ENCODE measurements at places on chromosomes 1 and 21.

DNA sequence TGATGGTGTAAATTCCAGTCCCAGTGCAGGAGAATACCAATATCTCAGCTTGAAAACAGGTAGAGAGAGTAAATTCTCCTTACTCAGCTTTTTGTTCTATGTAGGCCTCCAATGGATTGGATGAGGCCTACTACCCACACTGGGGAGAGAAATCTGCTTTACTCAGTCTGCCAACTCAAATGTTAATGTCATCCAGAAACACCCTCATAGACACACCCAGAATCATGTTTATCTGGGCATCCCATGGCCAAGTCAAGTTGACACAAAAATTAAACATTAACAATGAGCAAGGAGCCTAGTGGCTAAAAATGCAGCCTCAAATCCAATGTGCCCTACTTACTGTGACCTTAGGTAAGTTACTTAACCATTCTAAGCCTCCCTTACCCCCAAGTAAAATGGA, 6.9 kb upstream of the HLX start:
- no peak for DNase-seq

GRCh38 chr1:229848752-229849677, 218.0 kb upstream of the GALNT2 start:
- DNase-seq: no peak

- no peak for DNase-seq
Measured at GRCh38 chr1:221097479-221098281, 218.4 kb downstream of the HLX start.

DNA sequence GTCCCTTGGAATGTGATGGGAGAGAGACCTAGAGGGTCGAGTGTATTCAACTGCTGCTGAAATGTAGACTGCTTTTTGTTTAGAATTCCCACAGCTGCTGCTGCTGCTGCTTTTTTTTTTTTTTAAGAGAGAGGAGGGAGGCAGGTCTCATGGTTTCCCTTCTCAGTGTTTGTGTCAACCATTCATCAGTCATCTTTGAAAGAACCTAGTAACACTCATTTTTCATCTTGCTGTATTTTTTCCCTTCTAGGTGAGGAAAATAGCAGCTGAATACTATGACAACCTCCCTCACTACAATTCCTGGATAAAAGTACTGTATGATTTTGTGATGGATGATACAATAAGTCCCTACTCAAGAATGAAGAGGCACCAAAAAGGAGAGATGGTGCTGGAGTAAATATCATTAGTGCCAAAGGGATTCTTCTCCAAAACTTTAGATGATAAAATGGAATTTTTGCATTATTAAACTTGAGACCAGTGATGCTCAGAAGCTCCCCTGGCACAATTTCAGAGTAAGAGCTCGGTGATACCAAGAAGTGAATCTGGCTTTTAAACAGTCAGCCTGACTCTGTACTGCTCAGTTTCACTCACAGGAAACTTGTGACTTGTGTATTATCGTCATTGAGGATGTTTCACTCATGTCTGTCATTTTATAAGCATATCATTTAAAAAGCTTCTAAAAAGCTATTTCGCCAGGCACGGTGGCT, 9.2 kb downstream of the DEGS1 start:
- DNase-seq: no peak

DNA sequence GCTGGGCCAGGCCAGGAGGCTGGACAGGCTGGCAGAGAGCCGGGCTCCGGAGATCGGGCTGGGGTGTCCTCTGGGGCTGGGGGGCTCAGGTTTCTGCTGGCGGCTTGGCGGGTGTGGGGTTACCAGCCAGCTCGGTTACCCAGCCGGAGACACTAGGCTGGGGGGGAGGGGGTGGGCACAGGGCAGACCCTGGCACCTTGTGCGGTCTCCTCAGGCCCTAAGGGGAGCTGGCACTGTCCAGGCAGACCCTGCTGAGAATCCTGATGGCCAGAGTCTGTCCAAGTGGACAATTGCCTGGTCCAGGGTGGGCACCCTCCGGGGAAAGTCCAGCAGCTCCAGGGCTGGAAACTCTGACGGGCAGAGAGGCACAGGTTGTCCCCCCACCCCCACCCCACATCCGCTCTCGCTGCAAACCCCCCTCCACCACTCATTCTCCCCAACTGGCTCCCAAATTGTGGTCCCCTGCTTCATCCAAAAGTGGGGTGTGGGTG, 6.7 kb downstream of the ZBTB7B start:
- DNase-seq: no peak

- DNase-seq: no peak
Measured at GRCh38 chr1:98196012-98196411, 275.2 kb upstream of the DPYD start.

DNA sequence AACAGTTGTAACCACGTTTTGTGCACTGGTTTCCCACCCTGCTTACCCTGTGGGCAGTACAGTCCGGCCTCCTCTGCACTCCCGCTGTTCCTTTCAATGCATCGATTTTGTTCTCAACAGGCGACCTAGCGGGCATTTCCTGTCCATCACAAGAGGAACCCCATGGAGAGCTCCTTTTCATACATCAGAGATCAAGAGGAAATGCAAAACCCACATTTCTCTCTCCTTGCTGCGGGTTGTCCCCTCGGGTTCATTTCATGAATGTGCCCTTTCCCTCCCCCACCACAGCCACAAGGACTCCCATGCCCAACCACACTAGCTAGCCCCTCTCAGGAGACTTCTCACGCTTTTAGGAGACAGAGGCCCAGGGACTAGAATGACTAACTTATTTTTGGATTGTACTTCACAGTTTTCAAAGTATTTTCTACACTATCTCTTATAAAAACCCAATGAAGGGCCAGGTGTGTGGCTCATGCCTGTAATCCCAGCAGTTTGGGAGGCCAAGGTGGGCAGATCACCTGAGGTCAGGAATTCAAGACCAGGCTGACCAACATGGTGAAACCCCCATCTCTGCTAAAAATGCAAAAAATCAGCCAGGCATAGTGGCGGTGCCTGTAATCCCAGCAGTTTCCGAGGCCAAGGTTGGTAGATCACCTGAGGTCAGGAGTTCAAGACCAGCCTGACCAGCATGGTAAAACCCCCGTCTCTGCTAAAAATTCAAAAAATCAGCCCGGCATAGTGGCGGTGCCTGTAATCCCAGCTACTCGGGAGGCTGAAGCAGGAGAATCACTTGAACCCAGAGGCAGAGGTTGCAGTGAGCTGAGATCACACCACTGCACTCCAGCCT, 18.4 kb downstream of the ATP1A4 start:
- DNase-seq: peak; percentile 31

DNA sequence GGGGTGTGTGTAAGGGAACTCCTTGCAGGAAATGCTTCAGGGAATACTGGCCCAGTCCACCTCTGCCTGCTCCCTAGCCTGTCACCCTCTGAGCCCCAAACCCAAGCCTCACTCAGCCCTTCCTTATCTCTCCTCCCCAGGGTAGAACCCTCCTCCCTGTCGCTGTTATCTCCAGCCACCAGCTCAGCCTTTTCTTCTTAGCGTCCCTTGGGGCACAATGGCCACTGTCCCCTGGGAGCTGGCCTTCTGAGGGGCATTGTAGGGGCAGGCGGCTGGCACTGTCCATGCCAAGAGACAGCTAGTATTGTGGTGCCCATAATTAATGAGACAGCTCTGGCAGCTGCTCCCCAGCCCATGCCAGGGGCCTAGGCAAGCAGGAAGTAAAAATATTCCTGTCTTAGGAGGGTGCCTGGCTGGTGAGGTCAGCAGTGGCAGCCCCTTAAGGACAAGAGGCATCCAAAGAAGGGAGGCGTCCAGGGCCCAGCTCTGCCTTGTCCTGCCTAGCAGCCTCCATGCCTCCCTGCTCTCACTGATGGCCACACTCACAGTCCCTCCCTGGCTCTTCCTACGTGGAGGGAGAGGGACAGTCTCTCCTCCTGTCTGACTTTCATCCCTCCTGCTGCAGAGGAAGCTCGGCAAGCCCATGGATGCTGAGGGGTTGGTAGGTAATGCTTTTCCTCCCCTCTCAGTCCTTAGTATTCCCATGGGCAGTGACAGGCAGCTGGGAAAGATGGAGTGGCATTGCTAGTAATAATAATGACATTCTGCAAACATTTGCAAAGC, 37.5 kb downstream of the KCNQ4 start:
- DNase-seq: no peak

GRCh38 chr1:17833661-17834501, 78.7 kb downstream of the ACTL8 start:
- no peak for DNase-seq

GRCh38 chr1:226764533-226764932, 25.5 kb upstream of the ITPKB start:
- peak; percentile 45 for DNase-seq

GRCh38 chr1:200558866-200559459, 61.6 kb downstream of the KIF14 start:
- no peak for DNase-seq

Measured in GM19239 (cell line).